ENCODE measurements at places on chromosomes 3 and 15. TPM values are rescaled to one million over a fixed set of nuclear protein-coding genes. Genes with fewer than 3 reads are reported as not detected.

GRCh38 chr3:23474580-23475357 is 271.6 kb downstream of the UBE2E2 start:
- DNase-seq = no peak

DNA sequence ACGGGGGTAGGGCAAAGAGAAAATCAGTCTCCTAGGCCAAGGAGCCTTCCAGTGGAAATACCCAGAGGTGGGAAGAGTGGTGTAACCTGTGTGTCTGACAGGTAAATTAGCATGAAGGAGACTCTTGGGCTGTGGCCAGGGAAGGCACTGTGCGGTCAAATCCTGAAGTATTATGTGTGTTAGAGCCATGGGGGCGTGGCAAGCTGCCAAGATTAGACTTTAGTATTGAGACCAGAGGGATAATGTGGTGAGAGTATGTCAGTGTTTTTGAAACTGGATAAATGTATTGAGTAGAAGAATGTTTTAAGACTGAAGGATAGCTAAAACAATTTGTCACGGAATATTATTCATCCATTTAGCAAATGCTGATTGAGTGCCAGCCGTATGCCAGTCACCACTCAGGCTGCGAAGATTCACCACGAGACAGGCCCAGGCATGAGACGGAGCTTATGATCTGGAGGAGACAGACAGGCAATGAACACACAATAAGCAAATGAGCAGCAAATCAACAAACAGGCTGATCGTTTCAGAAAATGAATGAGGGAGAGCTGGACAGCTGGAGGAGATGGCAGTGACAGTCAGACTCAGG is 445.9 kb downstream of the MCTP2 start:
- DNase-seq = no peak

DNA sequence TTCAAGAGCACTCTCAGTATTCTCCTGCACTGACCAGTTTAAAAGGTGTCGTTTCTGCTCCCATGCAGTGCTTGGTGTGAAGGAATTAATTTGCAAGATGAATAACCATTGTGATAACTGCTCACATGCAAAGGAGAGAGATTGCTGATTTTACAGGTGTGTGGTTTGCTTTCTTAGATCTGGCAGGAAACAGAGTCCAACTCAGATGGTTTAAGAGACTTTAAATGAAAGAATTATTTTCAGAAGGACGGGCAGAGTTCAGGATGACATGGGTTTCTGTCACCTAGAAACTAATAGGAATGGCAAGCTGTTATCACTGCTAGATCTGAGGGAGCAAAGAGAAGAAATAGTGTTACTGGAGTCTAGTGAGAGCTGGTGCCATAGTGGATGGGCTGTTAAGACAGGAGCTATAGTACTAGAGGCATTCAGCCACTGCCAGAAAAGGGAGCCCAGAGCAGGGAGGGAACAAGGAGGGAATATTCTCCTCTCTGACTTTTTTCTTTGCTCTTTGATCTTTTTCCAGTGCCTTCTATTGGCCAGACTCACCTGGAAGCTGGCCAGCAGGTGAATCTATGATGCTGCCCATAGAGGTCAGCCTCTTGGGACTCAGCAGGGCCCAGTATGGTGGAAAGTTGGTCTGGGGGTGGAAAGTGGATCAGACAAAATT is 14.9 kb downstream of the ATXN7 start:
- DNase-seq = no peak

- DNase-seq = peak; percentile 18
Measured at GRCh38 chr3:60298141-60298540, 953.1 kb downstream of the FHIT start.

DNA sequence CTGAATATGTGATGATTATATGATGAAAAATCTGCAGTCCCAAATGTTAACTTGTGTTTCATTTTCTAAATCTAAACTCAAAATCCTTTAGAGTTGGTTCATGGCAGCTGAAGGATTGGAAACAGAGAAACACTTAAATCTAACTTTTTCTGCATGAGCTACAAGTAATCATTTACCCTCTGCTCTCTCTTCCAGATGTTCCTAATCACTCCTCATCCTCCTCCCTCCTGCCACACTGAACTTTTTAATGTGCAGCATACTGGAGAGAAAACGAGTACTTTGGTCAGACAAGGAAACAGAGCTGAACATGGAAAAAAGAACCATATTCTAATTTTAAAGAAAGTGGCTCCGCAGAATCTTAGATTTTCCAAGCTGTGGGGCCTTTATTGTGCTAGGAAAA is 321.2 kb upstream of the COL8A1 start:
- DNase-seq = no peak

- no peak for DNase-seq
Measured at GRCh38 chr3:24687671-24688070, 193.0 kb upstream of the THRB start.

DNA sequence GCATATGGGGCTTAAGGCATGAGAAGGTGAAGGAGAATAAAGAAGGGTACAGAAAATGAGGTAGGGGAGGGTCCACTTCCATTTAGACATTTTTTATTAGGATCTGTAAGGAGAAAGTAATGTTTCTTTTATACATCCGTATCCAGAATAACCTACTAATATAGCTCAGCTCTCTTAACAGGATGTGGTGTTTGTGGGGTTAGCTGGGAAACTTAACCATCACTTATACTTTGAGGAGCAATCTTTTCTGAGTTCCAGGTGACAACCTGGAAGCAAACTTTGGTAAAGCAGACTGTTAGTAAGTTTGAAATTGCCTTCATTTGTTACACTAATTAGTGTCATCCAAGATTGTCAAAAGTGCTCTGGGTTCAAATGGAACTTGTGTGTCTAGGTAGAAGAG is 36.6 kb downstream of the BUB1B start:
- peak; percentile 21 for DNase-seq

GRCh38 chr15:90174140-90174875 is 26.8 kb upstream of the SEMA4B start:
- DNase-seq = peak; percentile 50

GRCh38 chr3:140023616-140024530 is 88.9 kb downstream of the CLSTN2 start:
- no peak for DNase-seq

Gene FBXO40
- not detected for polyA plus RNA-seq

All from small intestine (tissue), 16 donors.